Nucleus accumbens (tissue), 56 donors: ENCODE measurements at places on chromosomes 1 and 21.

- no peak for DNase-seq
Observed at GRCh38 chr1:3028531-3029282, 7.4 kb downstream of the ACTRT2 start.

DNA sequence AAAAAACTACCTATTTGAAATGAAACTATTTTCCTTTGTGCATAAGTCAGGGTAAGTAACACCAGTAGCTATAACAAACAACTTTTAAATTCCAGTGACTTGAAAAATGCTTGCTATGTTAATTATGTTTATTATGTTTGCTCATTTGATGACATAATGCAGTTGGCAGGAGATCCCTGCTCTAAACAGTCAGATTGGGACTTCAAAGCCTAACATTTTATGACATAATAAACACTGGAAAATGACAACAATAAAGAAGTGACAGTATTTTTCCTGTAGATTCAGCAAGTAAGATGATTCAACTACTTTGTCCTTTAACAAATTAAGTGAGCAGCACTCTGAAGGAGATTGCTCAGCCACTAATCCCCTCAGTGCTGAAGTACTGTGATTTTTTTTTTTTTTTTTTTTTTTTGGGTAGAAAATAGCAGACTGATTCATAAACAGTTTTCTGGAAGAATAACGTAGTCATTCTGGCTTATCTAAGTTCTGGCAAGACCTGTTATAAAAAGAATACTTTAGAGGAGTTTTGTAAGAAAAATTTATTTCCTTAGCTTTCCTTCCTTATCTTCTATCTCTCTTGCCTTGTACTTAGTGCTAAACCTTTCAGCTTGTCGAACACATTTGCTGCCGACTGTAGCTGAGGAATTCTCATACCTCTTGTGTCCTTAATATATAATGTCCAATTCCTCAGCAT is 207.2 kb downstream of the PTGER3 start:
- no peak for DNase-seq

DNA sequence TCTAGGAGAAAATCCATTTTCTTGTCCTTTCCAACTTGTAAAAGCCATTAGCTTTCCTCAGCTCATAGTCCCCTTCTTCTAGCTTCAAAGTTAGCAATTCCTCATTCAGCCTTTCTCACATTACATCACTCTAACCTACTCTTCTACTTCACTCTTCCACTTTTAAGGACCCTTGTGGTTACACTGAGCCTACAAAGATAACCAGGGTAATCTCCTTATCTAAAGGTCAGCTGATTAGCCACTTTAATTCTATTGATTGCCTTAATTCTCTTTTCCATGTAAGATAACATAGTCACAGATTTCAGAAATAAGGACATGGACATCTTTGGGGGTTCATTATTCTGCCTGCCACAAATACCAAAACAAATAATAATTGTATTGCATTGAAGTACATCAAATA is 8.5 kb upstream of the SPATA6 start:
- DNase-seq: no peak

DNA sequence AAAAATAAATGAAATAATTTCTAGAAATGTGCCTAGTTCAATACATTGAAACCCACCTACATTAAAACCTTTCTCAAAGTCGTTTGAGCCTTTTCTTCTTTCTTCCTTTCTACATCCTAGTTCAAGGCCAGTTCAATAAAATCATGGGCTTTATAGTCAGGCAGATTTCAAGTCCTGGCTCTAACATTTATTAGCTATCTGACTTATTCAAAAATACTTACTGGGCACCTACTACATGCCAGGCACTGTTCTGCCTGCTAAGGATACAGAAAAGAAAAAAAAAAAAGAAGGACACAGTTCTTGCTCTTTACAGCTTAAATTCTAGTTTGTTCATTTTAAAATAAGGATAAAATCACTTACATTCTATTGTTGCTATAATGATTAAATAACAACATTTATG is 134.2 kb upstream of the FGGY start:
- no peak for DNase-seq

DNA sequence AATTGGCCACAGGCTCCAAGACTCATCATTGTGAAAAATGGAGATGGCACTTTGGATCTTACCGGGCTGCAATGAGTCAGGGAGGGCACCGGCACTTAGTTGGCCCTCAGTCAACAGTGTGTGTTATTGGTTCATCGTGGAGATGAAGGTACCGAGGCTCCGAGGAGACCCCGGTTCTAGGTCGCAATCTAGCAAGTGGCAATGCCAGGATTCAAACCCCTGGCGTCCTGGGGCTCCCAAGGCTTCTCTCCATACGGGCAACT is 49.0 kb upstream of the ACOT11 start:
- DNase-seq: no peak

DNA sequence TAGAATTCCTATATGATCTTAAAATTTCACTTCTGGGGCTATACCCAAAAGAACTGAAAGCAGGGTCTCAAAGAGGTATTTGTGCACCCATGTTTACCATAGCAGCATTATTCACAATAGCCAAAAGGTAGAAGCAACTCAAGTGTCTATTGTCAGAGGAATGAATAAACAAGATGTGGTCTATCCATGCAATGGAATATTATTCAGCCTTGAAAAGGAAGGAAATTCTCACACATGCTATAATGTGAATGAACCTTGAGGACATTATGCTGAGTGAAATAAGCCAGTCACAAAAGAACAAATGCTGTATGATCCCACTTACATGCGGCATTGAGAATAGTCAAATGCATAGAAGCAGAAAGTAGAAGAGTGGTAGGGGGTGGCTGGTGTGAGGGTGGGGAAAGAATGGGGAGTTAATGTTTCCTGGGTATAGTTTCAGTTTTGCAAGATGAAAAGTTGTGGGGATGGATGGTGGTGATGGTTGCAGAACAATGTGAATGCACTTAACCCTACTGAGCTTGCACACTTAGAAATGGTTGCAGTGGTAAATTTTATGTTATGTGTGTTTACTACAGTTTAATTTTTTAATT is 122.4 kb downstream of the TOMM20 start:
- DNase-seq: no peak

GRCh38 chr1:86779308-86780191 is 75.2 kb downstream of the SH3GLB1 start:
- DNase-seq: no peak

GRCh38 chr1:26706315-26706714 is 10.5 kb downstream of the ARID1A start:
- no peak for DNase-seq

DNA sequence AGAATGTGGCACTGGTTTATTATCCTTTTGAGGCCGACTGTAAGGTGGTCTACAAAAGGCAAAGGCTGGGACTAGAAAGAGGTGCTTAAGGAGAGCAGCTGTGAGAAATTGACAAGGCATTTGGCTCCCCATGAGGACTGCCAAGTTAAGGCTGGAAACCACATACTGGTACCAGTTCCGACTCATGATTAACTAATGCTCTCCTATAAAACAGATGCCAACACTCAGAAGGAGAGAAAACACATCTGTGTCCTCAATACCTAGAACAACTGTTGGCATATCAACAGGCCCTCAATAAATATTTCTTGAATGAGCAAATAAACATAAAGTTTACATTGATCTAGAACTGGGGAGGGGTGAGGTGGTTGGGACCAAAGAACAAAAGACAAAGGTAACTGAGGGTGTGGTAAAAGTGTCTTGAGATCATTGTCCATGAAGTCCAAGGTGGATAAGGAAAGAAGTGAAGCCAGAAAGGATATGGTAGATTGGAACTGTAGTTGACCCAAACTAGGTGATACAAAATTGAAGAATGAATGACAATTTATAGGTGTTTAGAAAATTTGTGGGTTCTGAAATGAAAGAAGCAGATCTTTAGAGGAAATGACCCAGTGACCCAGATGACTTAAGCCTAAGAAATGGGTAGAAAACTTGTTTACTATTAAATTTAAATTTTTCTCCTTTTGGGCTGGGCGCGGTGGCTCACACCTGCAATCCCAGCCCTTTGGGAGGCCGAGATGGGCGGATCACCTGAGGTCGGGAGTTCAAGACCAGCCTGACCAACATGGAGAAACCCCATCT is 16.9 kb upstream of the MCL1 start:
- DNase-seq: no peak
